ENCODE measurements at places on chromosomes 7 and 10.
A peak's percentile ranks its signal among the peaks of the same experiment; 100 is the strongest.

GRCh38 chr7:101644879-101645278 lies 15.8 kb upstream of the MYL10 start:
- DNase-seq, result no peak

DNA sequence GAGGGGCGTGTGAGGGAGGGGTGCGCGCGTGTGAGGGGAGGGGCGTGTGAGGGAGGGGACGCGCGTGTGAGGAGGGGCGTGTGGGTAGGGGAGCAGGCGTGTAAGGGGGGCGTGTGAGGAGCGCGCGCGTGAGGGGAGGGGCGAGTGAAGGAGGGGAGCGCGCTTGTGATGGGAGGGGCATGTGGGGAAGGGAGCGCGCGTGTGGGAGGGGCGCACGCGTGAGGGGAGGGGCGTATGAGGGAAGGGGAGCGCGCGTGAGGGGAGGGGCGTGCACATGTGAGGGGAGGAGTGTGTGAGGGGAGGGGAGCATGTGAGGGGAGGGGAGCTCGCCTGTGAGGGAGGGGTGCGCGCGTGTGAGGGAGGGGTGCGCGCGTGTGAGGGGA lies 19.1 kb downstream of the MXI1 start:
- no peak for DNase-seq

GRCh38 chr10:112313234-112313633 lies 30.0 kb downstream of the TECTB start:
- no peak for DNase-seq

- no peak for DNase-seq
These were observed 6.1 kb downstream of the GUSB start for GRCh38 chr7:65975814-65976445.

DNA sequence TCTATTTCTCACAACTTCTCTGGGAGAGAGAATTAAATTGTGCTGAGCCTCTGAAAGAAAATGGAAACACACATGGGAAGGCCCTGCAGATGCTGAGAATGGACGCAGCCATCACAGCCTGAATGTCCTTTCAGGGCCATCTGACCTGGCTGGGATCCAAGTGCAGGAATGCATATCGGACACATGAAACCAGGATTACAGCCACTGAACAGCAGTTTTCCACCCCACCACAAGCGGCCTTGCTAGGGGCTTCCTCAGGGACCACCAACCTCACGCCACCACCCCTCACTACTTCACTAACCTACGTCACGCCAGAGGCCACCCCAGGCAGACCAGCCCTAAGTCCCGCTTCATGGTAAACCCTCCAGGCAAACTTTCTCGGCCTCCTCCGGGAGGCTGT lies 103.3 kb downstream of the DIP2C start:
- no peak for DNase-seq

GRCh38 chr7:149664666-149665065 lies 108.7 kb downstream of the ZNF467 start:
- no peak for DNase-seq

- DNase-seq, result no peak
These were observed 6.2 kb downstream of the BUB3 start for GRCh38 chr10:123160311-123160980.

GRCh38 chr7:48041653-48041970 lies 6.3 kb downstream of the C7orf57 start:
- no peak for DNase-seq

GRCh38 chr10:132524443-132525285 lies 12.9 kb upstream of the INPP5A start:
- DNase-seq, result no peak

DNA sequence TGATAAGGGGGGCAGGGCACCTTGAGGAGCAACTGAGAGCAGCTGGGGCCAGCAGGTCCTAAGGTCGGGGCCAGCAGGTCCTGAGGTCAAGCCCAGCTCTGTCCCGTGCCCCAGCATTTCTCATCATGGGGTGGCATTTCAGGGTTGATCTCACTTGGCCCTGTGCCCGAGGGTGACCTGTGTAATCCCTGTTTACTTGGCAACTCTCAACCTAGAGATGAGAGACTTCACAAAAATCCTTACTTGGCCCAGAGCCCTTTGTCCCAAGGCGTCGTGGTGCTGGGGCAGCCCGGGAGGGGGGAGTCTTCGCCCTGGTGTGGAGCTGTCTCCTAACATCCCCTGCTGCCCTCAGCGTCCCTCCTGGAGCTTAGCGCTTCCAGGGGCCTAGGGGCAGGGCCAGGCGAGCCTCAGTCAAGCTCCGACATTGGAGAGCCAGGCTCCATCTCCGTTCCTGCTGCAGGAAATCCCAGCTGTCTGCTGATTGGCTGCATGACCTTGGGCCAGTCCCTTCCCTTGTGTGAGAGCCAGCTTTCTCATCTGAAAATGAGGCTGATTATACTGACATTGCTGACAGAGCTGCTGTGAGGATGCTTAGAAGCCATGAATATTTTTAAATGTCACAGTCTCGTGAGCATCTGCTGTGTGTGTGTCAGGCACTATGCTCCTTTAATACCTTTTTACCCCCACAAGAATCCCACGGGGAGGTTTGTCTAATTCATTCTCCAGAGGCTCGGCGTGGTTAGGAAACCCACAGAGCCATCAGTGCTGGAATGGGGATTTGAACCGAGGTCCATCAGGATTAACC lies 94.3 kb downstream of the ZMIZ1 start:
- no peak for DNase-seq

DNA sequence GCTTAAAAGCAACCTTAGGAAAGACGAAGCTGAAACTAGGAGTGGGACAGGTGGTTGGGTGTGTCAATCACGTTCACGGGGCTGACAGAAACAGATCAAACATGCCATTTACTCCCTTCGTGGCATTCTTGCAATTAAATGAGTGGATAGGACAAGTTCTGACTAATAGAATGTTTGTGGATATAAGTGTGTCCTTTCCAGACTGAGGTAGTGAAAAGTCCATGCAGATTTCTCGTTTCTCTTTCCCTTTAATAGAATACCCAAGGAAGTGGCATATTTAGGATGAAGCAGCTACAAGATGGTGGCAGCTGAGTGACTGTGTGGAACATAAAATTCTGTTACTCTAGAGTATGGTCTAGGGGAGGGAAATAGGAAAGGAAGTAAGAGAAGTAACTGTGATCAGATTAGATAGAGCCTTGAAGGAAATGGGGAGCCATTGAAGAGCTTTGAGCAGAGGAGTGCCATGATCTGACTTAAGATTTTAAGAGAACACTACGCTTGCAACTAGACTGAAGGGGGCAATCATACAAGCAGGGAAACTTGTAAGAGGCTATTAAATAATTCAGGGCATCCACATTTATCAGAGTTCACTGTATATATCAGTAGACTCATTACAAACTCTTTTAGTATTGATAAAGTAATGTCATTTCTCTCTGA lies 46.3 kb upstream of the HYAL4 start:
- no peak for DNase-seq

DNA sequence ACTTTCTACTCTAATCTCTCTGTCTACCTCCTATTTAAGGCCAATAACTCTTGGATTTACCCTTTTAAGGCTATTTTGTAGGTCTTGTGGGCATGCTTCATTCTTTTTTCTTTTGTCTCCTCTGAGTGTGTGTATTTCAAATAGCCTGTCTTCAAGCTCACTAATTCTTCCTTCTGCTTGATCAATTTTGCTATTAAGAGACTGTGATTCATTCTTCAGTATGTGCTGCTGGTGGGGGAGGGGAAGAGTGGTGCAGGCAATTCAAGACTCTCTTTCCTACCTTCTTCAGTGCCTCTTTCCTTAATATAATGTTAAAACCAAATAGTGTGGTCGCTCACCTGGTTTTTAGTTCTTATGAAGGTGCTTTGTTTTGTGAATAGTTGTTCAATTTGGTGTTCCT lies 20.0 kb downstream of the ABCB1 start:
- no peak for DNase-seq

GRCh38 chr10:89702121-89702480 lies 711 bp downstream of the KIF20B start:
- no peak for DNase-seq

DNA sequence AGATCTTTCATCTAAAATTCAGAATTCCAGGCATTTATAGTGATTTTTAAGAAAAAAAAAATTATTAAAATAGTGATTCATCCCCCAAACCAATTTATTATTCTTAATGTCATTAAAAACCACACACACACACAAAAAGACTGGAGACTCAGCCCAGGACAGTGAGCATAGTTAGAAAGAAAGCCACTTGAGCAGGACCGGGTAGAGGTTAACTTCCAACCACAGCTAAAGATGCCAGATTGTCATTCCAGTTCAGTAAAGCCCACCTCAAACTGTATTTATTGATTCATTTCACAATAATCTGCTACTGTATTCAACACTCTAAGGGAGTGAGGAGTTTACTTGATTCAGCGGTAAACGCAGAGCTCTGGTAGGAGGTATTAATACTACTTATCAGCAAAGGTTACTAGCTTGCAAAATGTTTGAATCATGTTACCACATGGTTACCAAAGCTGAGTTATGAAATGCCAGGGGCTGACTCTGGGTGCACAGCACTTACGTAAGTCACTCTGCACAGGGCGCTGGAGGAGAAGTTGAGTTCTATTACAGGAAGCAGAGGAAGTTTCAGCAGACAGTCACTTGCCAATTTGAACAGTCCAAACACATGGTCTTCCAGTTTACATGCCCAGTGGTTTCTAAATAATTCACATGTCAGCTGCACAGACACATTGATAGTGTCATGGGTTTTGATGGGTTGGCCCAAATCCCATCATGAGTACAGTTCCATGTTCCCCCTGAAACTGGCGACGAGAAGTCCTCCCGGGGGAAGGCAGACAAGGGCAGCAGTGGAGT lies 64.6 kb downstream of the KLF6 start:
- DNase-seq, result peak; percentile 13

DNA sequence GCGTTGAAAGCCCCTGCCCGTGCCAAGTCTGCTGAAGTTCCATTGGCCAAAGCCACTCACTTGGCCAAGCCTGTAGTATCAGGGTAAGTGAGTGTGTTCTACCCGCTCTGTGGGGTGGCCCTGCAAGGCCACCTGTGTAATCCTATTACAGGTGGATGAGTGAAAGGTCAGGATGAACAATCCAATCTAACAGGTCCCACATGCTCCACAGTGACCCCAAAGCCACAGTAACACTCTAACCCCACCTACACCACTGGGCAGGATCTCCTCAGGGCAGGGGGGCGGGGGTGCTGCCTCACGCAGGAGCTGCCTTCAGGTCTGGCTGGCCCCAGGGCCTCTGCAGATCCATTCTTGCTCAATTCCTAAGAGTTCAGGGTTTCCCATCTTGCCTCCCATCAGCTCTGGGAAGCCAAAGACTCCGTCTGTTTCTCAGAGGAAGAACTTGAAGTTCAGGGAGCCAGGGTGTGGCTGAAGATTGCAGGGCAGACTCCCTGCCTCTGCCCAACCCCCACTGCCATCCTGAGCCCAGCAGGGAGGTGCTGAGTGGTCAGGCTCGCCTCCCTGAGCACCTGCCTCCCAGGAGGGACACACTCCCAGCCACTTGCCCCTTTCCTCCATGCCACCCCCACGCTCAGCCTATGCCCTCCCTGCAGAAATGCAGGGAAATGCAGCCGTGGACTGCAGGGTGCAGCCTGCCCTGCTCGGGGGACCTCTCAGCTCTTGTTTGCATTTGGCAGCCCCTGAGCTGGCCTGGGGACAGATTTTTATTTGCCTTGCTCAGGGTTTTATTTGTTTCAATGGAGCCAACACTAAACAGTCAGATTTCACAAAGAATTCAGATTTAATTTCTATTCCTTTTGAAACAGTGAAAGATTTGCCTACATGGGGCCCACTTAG lies 9.8 kb upstream of the COMTD1 start:
- DNase-seq, result no peak

- DNase-seq, result no peak
These were observed 55.7 kb downstream of the ANKMY2 start for GRCh38 chr7:16589881-16590280.

GRCh38 chr10:60186315-60187071 lies 203.2 kb downstream of the ANK3 start:
- DNase-seq, result no peak

GRCh38 chr10:62237966-62238365 lies 30.7 kb downstream of the RTKN2 start:
- peak; percentile 56 for DNase-seq

DNA sequence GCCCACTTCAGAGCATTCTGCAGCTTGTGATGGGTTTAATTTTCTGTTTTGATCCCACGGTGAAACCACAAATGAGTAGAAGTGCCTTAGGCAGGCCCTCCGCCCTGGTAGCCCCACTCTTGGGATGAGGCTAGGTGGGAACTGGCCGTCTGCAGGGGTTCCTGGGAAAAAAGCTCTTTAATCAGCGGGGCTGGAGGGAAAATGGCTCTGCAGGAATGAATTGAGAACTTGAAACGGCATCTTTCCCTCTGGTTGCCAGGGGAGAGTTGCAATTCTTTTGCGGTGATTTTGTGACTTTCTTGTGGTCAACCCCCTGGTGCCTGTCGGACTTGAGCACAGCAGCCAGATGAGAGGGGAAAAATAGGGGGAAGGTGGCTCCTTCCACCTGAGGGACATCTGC lies 32.7 kb downstream of the COL26A1 start:
- no peak for DNase-seq

DNA sequence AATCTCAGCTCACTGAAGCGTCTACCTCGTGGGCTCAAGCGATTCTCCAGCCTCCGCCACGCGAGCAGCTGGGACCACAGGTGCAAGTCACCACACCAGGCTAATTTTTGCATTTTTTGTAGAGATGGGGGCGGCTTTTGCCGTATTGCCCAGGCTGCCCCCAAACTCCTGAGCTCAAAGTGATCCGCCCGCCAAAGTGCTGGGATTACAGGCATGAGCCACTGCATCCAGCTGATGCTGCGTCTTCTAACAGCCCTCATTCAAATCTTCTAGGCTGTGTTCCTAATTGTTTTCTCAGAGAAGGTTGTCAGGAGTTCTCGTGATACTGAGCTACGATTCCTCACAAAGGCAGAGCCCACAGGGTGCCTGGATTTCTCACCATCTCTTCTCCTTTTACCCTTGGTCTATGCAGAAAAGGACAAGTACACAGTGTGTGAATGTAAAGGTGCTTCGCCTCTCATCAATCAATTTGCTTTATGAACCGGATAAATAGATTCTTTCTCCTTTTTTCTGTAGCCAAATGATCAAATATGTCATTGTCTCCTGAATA lies 247.3 kb upstream of the PTN start:
- no peak for DNase-seq

GRCh38 chr7:88344956-88345832 lies 38.5 kb upstream of the STEAP4 start:
- no peak for DNase-seq

DNA sequence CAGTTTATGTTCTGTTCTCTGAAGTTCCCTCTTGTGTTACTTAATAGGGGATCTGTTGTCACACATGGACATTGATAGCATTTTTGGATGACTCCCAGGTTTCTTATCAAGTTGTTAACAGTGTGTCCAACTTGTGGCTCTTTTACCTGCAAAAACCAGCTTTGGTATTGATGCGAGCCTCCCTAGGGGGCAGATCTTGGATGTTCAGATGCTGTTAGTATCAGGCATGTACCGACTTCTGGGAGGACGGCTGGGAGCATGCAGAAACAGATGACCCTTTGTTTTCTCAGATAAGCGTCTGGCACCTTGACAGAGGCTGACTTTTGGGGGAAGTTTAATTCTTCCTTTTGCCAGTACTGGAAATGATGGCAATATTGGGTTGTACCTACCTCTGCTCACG lies 2.2 kb downstream of the PLPP4 start:
- no peak for DNase-seq
